MCF 10A (cell line): ENCODE measurements at places on chromosomes 6 and 20. TPM values are rescaled to one million over a fixed set of nuclear protein-coding genes. Genes with fewer than 3 reads are reported as not detected.

COL21A1 gene
- 1.8 and 5.4 TPM in 2 replicates for total RNA-seq

GGT7 gene
- total RNA-seq, result 2.5 and 3.2 TPM in 2 replicates

DNA sequence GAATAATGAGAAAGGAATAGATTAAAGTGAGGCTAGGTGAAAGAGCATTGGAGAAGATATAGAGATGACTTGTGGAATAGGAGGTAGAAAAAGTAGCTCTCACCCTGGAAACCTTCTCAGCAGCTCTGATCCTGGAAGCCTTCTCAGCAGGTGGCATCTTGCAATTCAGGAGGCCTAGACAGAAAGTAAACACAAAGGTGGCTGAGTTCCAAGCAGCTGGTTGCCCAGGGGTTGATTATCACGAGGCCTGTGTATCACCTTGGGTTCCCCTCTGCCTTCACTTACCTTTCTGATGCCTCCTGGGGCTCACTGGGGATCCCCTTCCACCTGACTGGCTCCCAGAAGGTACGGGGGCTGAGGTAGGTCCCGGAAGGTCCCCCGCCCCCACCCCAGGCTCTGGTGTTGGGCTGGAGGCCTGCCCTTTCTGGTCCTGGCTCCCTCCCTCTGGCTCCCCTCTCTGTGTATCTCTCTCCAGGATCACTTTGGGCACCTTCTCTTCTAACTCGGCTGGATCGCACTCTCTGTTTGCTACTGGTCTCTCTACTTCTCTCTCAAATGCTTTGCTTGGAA, 9.7 kb downstream of the MDC1 start:
- DNase-seq, result peak; percentile 75

C6orf15 gene
- not detected in 2 replicates for total RNA-seq

GRCh38 chr6:9710574-9710973, 704.3 kb downstream of the TFAP2A start:
- DNase-seq, result no peak

DNA sequence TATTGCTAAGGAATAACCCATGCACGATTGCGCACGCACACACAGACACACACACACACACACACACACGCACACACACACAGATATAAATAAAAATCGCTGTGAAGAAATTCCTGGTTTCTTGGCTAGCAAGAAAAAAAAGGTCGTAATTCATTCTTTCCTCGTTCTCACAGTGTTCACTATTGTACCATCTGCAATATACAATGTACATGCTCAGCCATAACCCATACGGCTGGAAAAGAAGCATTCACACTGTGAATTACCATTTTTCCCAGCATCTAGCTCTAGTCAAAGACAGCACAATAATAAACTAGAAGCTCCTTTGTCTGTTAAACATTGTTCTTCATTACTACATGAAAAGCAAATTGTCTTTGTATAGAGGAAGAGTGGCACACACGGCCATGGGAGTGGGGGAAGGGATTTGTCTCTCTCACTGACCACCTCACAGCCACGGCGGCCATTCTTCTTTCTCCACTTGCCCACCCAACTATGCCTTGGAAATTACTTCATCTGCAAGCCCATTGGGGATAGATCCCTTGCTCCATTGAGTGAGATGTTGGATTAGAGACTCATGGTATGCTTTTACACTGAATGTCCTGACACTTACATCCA, 115.3 kb upstream of the ID4 start:
- no peak for DNase-seq

GRCh38 chr6:80608881-80609280, 502.4 kb downstream of the BCKDHB start:
- DNase-seq, result peak; percentile 9

CDKAL1 gene
- 11.8 and 13.2 TPM in 2 replicates for total RNA-seq

MUC22 gene
- total RNA-seq, result not detected in 2 replicates

GRCh38 chr6:18405477-18406293, 18.5 kb downstream of the RNF144B start:
- peak; percentile 69 for DNase-seq

TUBB2B gene
- 0.47 and 0.54 TPM in 2 replicates for total RNA-seq

BPI gene
- total RNA-seq, result not detected in 2 replicates

ZSWIM1 gene
- 7.6 and 10.3 TPM in 2 replicates for total RNA-seq

- DNase-seq, result peak; percentile 78
These were observed 258.6 kb downstream of the ADGB start for GRCh38 chr6:146857180-146857979.

- peak; percentile 74 for DNase-seq
These were observed 100.1 kb upstream of the RGS17 start for GRCh38 chr6:153231048-153231646.

DNA sequence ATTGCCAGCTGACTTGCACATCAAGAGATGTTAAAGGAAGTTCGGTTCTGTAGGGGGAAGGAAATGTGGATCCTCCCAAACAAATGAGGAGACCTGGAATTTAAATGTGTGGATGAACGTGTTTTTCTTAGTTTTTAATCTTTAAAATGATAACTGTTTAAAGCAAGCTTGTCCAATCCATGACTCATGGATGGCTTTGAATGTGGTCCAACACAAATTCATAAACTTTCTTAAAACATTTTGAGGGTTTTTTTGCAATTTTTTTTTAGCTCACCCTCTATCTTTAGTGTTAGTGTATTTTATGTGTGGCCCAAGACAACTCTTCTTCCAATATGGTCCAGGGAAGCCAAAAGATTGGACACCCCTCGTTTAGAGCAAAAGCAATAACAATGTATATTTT, 12.6 kb downstream of the TUBB2B start:
- peak; percentile 17 for DNase-seq

DNA sequence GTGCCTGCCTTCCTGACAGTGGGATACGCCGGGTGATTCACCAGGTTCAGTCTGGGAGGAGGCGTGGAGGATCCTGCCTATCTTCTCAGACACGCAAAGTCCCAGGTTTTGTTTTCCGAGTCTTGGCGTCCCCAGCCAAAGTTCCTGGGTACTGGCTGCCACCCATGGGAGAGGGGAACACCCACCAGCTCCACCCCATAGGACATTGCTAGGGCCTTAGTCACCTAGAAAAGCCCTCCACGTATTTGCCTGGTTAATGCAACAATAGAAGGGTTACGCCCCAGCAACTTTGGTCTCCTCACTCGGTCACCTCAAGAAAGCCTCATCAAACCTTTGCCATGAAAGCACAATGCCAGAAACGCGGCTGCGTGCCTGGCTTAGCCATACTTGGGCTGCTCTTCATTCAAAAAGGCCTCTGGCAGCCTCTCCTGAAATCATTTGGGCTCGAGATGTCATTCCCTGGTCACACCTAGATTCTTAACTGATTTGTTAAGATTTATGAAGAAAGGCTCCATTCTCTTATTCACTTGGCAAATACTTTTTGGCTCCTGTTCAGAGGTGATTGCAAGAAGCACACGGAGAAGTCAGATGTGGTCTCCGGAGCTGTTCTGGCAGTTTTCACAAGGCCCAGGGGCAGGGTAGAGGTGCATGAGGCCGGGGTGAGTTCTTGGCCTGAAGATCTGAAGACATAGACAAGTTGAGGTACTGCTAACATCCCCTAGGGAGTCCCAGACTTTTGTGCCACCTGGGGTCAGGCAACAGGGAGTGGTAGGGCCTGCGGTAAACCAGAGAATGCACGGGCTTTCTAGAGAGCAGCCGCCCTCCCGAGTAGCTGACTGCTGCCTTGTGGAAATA, 35.5 kb upstream of the ZNF133 start:
- DNase-seq, result peak; percentile 91

DNA sequence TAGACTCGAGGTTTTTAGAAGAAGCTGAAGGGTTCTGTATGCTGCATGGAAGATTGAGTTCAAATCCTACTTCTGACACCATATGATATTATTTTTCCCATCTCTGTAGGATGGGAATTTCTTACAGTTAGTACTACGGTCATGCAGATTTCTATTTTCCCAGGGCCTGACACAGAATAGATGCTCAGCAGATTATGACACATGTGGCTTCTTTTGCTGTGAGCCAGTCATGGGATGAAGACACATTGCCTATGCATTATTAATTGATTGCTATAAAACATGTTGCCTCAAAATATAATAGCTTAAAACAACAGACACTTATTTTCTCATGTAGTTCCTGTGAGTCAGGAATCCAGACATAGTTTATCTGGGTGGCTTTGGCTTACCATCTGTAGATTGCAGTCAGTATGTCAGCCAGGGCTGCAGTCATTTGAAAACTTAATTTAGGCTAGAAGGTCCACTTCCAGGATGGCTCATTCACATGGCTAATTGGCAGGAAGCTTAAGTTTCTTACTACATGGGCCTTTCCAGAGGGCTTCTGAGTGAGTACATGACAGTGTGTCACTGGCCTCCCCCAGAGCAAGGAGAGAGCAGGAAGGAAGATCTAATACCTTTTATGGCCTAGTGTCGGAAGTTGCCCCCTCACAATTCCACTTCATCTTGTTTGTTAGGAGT, 29.5 kb downstream of the TOP1 start:
- DNase-seq, result peak; percentile 68

DNA sequence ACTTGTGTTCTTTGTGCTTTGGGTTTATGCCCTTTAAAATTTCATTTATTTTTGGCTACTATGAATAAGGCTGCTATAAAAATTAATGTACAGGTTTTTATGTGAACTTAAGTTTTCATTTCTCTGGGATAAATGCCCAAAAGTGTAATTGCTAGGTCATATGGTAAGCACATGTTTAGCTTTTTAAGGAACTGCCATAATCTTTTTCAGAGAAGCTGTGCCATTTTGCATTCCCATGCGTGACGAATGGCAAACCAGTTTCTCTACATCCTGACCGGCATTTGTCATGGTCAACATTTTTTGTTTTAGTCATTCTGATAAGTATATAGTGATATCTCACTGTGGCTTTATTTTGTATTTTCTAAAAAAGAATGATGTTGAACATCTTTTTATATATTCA, 236.0 kb upstream of the SGK1 start:
- DNase-seq, result no peak

GPSM3 gene
- 0.71 and 0.84 TPM in 2 replicates for total RNA-seq

DNA sequence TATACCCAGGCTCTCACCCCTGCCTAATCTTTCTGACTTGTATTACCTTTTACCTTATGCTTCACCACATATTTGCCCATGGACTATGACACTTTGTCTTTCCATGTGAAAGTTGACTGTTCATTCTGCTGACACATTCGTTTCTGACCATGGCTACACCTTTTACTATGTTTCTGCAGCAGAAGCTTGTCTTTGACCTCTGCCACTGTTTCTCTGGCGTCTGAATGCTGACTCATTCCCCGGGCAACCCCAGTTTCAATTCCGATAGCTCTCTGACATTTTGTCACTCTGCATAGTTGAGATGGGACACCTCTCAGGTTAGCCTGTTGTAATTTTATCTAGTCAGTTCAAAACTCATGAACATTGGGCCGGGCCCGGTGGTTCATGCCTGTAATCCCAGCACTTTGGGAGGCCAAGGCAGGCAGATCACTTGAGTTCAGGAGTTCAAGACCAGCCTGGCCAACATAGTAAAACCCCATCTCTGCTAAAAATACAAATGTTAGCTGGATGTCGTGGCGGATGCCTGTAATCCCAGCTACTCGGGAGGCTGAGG, 50.7 kb downstream of the SLC26A8 start:
- DNase-seq, result peak; percentile 41
